ENCODE measurements at places on chromosomes 1 and 21.
A peak's percentile ranks its signal among the peaks of the same experiment; 100 is the strongest.

DNA sequence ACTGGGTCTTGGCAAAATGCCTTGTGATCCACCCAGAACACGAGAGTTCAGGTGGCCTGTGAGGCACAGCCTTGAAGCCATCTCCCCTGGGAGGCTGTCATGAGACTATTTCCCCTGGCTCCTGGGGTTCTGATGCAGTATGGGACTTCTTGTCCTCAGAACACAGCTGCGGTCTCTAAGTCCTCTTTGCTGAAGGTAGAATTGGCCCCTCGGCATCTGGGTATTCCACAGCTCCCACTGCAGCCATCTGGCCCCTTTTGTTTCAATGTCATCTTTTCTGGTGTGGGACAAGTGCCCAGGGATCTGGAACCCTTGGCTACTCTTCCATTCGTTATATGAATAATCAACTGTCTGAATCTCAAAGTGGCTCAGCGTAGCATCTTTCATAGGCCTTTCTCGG is 17.0 kb upstream of the LY9 start:
- DNase-seq: no peak

- DNase-seq: peak; percentile 23
Measured at GRCh38 chr1:100459358-100460114, 78.4 kb upstream of the GPR88 start.

- DNase-seq: no peak
Measured at GRCh38 chr21:28602546-28602945, 390.1 kb downstream of the LTN1 start.

DNA sequence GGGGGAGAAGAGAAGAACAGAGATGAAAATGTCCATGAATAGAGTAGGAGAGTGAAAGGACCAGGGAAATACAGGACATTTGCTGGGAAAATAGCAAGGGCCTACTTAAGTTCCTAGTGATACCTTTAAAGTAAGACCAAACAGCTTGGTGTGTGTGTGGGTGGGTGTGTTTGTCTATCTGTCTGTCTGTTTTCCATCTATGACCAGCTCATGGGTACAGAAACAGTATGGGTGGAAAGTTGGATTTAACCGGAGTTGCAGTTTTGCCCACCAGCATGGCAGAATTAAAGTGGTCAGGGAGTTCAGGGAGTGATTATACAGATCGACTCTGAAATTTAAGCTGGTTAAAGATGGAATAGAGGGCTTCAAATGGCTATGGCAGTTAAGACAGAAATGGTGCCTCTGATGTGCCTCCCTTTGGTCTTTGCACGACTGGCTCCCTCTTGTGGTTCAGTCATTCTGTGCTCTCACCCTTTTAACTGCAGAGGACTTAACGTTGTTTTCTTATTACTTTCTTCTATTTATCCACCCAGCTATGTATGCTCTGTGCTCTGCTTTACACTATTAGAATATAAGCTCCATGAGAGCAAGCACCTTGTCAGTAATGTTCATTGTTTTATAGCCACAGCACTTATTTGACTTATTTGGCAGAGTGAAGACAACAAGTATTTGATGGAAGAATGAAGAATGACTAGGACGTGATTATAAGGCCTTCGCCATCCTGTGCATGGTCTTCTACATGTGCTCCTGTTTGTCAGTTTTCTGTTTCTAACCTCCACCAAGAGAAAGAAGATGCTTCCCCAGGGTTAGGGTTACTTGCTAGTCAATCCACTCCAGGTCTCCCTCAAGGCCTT is 72.7 kb upstream of the AK4 start:
- no peak for DNase-seq

DNA sequence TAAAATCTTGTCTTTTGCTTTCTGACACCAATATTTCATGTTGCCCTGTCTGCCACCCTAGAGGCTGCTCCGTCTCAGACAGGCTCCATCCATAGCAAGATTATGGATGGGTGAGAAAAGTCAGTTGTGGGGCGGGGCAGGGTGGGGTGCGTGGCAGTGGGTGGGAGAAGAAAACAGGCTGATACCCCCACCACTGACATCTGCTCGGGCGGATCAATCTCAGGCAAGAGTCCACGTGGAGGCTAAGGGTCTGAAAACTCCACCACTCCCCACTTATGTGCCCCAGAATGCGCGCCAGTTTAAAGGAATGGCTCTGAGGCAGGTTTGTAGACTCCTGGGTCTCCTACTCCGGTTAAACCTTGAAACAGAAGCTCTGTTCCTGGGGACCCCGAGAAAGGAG is 101.5 kb downstream of the HLCS start:
- no peak for DNase-seq

- no peak for DNase-seq
Measured at GRCh38 chr1:156852418-156852874, 6.5 kb downstream of the INSRR start.

DNA sequence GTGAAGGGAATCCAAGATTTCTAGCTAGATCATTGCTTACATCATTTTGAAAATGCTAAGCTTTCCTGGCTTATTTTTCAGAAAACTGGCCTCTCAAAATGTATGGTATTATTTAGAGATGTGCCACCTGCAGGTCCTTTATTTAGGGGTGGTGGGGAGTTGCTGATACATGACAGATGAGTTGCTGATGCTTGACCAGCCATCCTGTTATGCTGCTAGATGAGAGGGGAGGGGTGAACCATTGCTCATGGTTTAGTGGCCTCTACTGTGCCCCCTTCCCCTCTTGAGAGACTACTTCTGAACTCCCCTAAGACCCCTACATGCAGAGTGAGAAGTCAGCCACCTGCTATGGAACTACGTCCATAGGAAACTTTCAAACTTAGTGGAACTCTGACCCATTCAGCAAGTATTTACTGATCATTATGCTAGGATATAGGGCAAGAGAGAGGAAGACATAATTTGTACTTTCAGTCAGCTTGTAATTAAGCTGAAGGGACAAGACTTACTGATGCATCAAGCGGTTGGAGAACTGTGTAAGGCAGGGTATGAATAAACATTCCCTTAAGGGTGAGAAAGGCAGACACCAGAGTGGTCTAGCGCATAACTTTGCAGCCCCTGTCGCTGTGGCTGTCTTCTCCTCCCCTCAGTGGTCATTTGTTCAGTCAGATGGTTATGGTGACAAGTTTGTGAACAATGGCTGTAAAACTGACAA is 34.6 kb downstream of the SLAMF6 start:
- no peak for DNase-seq

GRCh38 chr1:1098681-1099421 is 17.0 kb downstream of the C1orf159 start:
- DNase-seq: no peak

- peak; percentile 83 for DNase-seq
Measured at GRCh38 chr1:22689505-22689904, 21.1 kb upstream of the EPHB2 start.

DNA sequence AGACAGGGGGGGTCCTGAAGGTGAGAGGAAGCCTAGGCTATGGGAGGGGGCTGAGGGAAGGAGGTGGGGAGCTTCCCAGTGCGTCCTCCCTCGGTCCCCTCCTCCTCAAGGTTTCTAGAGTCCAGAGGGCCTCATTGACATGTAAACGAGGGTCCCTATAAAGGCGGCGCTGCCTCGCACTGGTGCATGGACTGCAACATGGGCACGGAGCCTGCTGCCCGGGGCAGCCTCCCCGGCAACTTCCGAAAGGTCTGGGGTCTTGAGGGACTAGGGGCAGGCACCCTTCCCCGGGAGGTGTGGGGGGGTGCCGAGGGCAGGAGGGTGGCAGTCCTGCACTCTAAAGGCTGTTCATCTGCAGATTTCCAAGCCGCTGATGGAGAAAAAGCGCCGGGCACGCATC is at the start of gene HES3:
Gene HES3, plus strand, starts transcription at position 187 of the 400 bp plus-strand sequence. Its CDS starts 187 bp downstream, at position 374.
- no peak for DNase-seq

DNA sequence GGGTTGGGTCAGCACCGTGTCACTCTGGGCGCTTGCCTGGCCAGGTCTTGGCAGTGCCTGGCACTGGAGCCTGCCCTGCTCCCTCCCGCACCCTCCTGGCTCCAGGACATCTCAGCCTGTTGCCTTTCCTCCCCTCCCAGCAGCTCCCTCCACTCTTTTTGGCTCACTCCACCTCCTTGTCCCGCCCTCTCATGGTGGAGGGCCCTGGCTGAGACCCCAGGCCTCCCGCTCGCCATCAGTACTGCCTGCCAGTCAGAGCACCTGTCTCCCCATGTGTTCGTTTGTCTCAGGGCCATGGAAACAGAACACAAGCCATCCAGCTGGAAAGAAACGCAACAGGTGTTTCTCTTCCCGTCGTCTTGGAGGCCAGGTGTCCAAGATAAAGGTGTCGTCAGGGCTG is 61.0 kb downstream of the B3GALT5 start:
- DNase-seq: no peak

DNA sequence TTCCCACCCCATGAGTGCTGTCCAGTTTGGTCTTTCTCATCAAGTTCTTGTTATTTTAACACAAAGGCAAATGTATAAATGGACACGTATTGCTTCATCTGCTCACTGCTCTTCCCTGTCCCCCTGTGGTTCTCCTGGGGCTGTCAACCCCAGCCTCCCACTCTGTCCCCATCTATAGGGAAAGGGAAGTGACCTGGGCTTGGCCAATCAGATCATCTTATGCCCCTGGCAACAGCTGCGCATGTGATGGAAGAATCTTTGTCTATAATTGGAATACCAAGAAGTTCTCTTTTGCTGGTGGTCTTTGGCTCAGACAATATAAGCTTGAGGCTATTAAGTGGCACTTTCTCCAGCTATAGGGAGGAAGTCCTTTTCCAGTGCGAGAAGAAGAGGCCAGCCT is 4.7 kb upstream of the CCSAP start:
- no peak for DNase-seq

GRCh38 chr1:11918799-11919519 is 7.3 kb downstream of the KIAA2013 start:
- no peak for DNase-seq

GRCh38 chr1:177451191-177451590 is 280.4 kb downstream of the BRINP2 start:
- DNase-seq: peak; percentile 25

GRCh38 chr1:31875636-31876236 is 59.9 kb upstream of the SPOCD1 start:
- DNase-seq: no peak

DNA sequence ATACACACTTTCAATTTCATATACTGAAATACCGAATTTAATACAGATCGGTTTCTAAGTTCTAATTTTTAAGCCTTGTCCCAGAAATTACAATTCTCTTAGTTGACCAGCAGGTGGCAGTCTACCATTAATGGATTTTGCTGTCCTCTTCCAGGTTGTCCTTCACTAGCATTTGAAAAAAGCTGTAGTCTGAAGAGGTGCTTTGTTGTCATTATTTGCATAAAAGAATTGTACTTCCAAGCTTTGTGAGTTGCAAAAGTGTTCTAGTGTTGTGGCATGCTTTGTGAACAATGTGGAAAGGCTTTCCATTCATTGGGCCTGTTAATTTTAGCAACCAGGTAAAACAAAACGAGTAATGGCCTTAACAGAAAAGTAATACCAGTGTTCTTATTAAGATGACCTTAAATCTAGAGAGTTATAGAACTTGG is 193.6 kb downstream of the RPS6KC1 start:
- DNase-seq: peak; percentile 30

GRCh38 chr1:46862348-46862747 is 63.5 kb downstream of the CYP4B1 start:
- no peak for DNase-seq

GRCh38 chr1:105243411-105243810 is 1493.7 kb downstream of the AMY1C start:
- DNase-seq: no peak

- DNase-seq: no peak
Measured at GRCh38 chr1:226838456-226838855, 32.0 kb upstream of the PSEN2 start.

- no peak for DNase-seq
Measured at GRCh38 chr1:63523738-63524137, 413 bp downstream of the EFCAB7 start.

DNA sequence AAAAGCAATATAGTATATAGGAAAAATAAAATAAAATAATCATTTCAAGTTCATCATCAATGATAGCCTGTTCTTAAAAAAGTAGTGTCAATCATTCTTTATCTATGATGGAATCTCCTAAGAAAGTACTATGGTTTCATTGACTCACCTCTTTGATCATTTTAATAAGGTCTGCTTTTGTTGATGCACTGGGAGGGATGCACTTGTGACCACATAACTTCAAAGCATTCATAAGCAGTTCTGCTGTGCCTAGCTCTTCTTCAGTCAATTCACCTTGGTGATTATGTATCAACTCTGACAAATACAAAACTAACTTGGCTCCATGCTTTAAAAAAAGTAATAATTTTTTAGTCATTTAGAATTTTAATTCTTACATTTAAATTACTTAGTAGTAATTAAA is 84.8 kb upstream of the GNG4 start:
- no peak for DNase-seq

GRCh38 chr1:208090388-208091301 is 153.5 kb downstream of the PLXNA2 start:
- DNase-seq: no peak

- DNase-seq: no peak
Measured at GRCh38 chr1:246856371-246856770, 75.4 kb downstream of the AHCTF1 start.

GRCh38 chr1:162386292-162387225 is 5.0 kb downstream of the C1orf226 start:
- no peak for DNase-seq

GRCh38 chr1:193438312-193438711 is 251.9 kb upstream of the B3GALT2 start:
- no peak for DNase-seq

GRCh38 chr1:205563927-205564441 is 59.5 kb downstream of the CDK18 start:
- no peak for DNase-seq

- no peak for DNase-seq
Measured at GRCh38 chr1:80799457-80799856, 1001.3 kb upstream of the ADGRL2 start.

DNA sequence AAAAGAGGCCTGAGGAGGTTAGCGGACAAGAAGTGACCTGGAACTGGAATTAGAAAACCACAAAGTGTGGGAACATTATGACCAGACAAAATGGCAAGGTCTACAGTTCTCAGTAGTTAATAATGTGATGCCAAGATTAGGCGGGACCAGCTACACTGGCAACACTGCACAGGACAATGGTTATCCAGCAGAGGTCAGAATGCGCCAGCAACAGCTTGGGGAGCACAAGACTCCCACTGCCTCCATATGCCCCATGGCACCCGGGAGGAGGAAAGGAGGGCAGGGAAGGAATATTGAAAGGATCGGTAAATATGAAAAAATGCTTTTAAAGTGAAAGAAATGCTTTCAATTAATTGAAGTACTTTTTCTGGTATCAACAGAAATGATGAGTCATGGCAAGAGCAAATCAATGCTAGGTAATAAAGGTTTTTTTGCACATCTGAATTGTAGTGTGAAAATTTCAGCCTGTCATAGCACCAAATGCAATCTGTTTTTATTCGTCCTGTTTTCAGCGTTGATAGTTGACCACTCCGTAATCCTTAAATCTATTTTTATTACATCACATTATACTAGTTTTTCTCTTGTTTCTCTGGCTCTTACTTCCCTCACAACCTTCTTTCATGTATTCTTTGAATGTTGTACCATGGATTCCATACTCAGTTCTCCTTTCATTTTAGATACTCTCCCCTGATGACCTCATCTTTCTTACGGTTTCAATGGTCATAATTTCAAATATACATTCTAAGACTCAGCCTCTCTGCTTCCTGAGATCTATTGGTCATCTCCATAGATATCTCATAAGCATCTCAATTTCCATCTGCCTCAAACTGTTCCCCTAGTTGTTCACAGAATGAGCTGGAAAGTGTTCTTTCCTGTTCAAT is 30.7 kb downstream of the VCAM1 start:
- DNase-seq: no peak

Measured in epithelial cell of proximal tubule (primary cell).